ENCODE measurements at places on chromosomes 12 and 14.

DNA sequence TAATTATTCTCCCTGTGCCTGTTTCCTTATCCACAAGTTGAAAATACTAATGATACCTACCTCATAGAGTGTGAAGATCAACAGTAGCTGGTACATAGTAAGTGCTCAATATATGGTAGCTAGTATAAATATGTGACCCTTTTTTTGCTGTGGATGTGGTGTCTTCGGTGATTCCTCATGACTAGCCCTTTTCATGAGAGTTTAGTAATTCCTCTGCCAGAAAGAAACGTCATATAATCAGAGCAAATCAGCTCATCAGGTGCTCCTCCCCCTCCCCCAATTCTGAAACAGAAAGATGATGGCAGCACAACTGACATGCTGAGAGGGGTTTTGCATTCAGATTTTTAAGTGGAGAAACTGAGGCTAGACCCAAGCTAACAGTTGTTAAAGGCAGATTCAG is 210.8 kb downstream of the SLC41A2 start:
- DNase-seq, result no peak

DNA sequence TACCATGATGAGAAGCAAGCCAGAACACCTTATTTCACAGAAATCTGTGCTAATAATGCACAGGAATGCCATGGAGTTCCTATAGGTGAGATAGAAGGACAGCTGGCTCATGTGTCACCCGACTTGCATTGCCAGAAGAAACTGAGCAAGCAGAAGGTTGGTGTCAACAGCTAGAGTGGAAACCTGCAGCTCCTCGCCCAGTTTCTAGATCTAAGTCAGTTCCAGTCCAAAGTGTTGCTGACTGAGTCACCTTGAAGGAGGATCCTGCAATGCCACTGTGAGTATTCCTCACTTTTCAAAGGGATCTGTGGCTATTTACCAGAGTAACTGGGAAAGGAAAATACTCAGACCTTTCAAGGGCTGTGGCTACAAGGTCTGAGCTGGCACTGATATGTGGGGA is 17.1 kb downstream of the CDKL1 start:
- no peak for DNase-seq

- DNase-seq, result no peak
Observed at GRCh38 chr14:65296402-65296801, 116.1 kb upstream of the FUT8 start.

- DNase-seq, result no peak
Observed at GRCh38 chr12:6573001-6573400, 4.9 kb upstream of the NOP2 start.

GRCh38 chr14:34120185-34120977 is 169.5 kb upstream of the EGLN3 start:
- no peak for DNase-seq

- no peak for DNase-seq
Observed at GRCh38 chr12:125184213-125184967, 119.2 kb downstream of the AACS start.

- DNase-seq, result no peak
Observed at GRCh38 chr12:127126260-127126628, 1140.7 kb upstream of the TMEM132C start.

GRCh38 chr14:79705126-79705894 is 506.0 kb downstream of the DIO2 start:
- no peak for DNase-seq

- DNase-seq, result no peak
Observed at GRCh38 chr12:64528616-64529015, 76.7 kb downstream of the TBK1 start.

DNA sequence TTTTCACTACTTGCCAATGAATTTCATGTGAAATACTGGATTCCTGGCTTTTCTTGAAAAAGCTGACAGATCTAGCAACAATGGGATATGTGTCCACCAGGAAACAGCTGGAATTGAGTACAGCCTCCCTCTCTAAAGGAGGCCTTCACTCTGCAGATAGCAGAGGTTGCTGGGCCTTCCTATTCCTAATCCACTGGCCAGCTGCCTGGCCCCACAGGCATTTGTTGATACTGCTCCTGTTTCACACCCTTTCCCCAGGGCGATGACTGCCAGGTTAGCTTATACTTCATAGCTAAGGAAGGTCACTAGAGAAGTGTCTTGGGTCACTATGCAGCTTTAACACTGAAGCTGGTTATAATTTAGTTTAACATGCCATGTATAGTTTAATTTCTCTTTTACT is 87.5 kb upstream of the PDZRN4 start:
- DNase-seq, result no peak

- no peak for DNase-seq
Observed at GRCh38 chr14:61233436-61233956, 47.6 kb downstream of the TMEM30B start.

DNA sequence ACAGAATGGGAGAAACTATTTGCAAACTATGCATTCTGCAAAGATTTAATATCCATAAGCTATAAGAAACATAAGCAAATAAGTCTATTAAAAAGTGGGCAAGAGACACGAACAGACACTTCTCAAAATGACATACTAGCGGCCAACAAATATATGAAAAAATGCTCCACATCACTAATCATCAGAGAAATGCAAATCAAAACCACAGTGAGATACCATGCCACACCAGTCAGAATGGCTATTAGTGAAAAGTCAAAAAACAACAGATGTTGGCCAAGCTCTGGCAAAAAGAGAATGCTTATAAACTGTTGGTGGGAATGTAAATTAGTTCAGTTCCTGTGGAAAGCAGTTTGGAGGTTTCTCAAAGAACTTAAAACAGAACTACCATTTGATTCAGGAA is 121.3 kb downstream of the KCNMB4 start:
- no peak for DNase-seq

GRCh38 chr14:102605029-102605428 is 12.6 kb downstream of the RCOR1 start:
- DNase-seq, result no peak

- DNase-seq, result no peak
Observed at GRCh38 chr12:92039046-92039445, 106.6 kb downstream of the BTG1 start.

GRCh38 chr12:46711756-46712155 is 114.0 kb downstream of the SLC38A4 start:
- DNase-seq, result no peak

DNA sequence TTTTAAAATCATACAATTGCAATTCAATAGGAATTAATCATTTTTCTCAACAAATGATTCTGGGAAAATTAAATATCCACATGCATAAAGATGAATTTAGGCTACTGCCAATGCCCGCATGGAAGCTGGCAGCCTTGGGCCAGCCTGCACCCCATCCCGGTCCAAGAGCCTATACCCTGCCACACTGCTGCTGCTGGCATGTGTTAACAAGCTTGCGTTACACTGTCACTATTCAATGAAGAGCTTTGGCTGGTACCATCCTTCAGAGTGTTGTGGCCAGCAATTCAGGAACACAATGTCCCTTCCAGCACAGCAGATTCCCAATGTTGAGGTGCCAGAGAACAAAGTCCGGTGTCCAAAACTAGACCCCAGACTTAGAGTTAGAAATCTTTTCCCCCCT is 13.6 kb upstream of the TAS2R14 start:
- DNase-seq, result no peak

DNA sequence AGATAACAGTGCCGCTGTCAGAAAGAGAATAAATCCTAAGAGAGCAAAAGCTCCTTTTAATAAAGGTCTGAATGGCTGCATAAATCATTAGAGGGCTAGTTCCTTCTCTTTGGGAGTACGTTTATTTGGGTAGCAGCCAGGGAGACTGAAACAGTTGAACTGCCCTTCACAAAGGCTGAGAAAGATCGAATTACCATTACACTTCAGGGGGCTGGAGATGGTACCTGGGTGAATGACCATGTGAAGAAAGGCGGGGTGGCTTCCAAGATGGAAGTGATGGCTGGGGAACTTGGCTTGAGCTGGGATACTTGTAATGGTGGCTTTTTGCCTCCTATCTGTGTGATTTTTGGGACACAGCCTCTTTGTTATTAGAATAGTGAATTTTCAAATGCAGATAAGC is 1.7 kb upstream of the FGD4 start:
- DNase-seq, result no peak

- no peak for DNase-seq
Observed at GRCh38 chr12:27253347-27253746, 9.3 kb downstream of the STK38L start.

DNA sequence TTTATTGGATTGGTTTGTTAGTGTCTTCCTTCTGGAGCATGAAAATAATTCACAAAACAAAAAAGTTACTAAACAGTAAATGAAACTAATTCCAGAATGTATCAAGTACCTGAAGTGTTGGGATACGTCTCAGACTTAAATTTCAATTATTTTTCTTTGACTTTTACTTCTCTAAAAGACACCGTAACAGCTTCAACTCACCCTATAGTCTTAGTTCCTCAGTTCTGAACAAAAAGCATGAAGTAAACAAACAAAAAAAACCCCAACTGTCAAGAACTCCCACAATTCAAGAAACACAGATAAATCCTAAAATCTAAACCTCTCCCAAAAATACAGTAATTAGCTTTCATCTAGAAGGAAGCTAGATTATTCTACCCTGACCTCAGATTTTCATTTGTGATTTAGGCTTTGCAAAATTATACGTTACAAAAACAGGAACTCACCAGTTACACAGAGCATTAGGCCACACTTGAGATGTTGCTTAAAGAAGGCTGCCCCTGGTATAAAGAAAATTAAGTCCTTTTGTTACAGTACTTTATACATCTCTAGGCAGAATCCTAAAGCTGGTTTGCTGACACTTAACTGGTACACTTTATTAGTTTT is 10.2 kb downstream of the HEATR5A start:
- no peak for DNase-seq

DNA sequence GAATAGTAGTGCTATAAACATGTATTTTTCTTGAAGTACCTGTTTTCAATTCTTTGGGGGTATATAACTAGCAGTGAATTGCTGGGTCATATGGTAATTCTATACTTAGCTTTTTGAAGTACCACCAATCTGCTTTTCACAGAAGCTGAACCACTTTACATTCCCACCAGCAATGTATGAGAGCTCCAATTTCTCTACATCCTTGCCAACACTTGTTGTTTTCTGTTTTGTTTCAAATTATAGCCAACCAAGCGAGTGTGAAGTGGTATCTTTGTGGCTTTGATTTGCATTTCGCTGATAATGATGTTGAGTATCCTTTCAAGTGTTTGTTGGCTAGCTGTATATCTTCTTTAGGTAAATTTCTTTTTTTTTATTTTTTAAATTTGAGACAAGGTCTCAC is 95.7 kb downstream of the PAPLN start:
- DNase-seq, result no peak

GRCh38 chr12:32261638-32262037 is 137.7 kb upstream of the FGD4 start:
- peak; percentile 2 for DNase-seq

- no peak for DNase-seq
Observed at GRCh38 chr14:41607966-41608663, 1.4 kb downstream of the LRFN5 start.

DNA sequence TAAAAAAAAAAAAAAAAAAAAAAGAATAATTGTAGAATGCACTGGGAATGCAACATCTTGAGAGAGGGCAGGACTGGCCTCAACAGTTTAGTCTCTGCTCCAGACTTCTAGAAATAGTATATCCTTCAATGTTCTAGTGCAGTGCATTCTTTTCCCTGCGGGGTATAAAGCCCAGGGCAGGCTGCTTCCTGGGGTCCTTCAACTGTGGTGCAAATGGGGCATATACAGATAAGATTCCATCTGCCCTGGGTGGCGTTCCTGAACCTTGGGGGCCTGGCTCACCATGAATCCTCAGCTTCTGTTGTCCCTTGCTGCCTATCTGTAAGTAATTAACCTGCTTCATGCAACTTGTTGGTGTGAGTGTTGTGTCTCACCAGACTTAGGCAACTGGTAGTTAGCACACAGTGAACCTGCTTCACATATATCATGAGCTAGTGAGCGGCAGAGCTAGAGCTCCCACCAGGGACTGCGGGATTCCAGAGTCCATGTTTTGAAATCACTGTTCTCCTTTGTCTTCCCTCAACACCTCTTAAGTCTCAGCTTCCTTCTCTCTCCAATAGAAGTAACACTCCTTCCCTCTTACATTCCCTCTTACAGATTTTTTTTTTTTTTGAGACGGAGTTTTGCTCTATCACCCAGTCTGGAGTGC is 177.6 kb downstream of the SUDS3 start:
- DNase-seq, result no peak

- DNase-seq, result no peak
Observed at GRCh38 chr12:130438711-130439110, 101.0 kb downstream of the PIWIL1 start.

DNA sequence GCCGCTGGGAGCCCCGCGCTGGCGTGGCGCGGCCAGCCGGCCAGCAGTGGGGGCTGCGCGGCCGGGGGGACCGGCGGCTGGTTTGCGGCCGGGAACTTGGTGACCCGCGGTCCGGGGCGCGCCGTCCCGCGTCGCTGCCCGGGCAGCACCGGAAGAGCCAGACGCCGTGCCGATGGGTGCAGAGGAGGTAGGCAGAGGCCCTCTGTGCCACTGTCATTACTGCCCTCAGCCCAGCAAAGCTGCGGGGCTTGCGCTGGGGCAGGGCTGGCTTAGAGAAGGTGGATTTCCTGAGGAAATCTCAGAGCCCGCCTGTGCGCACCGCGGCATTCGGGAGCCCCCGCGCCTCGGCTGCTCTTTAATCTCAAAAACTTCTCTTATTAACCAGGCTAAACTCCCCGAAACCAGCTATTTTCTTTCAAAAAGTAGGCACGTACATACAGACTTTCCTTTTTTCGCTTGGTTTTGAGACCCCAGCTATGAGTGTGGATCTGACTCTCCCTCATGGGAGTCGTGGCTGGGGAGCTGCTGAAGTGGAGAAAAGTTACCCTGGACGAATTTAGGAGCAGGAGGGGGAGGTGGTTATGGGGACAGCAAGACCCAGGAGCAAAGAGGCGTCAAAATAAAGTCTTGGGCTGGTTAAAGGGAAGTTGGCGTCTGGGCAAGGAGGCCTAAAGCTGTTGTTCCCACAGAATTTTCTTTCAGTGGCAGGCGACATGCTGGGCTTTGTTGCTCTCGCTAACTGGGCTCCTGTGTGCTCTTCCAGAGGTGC is 802 bp downstream of the SUSD6 start:
- no peak for DNase-seq

- DNase-seq, result no peak
Observed at GRCh38 chr12:70982286-70982685, 61.7 kb upstream of the PTPRR start.

DNA sequence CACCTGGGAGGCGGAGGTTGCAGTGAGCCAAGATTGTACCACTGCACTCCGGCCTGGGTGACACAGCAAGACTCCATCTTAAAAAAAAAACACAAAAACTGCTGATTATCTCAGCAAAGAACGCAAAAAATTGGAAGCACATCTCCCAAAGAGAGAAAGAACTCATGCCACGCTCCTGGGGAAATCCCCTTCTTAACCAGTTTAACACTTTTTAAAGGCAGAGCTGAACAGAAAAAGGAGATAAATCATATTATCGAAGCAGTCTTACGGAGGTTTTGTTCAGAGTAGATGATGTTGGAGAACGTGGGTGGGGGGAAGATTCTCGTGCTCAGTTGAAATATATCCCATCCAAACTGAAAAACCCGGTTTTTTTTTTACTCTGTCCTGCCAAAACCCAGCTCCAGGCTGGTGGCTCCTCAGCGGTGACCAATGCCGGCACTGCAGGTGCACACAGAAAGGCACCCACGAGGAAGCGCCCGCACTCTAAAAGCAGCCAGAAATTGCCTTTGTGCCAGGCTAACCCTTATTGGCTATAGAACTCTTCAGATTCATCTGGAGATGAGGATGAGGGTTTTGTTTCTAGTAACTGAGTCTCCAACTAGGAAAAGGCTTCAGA is 100.2 kb upstream of the PARP11 start:
- no peak for DNase-seq

Measured in stimulated activated CD8-positive, alpha-beta memory T cell treated with anti-CD3 and anti-CD28 coated beads, Interleukin-7, amount 100 ng/mL, for 48 hours (primary cell).